ENCODE measurements at places on chromosomes 11 and 22.
A peak's percentile ranks its signal among the peaks of the same experiment; 100 is the strongest.

- no peak for DNase-seq
Measured at GRCh38 chr11:104529213-104529612, 365.3 kb upstream of the PDGFD start.

DNA sequence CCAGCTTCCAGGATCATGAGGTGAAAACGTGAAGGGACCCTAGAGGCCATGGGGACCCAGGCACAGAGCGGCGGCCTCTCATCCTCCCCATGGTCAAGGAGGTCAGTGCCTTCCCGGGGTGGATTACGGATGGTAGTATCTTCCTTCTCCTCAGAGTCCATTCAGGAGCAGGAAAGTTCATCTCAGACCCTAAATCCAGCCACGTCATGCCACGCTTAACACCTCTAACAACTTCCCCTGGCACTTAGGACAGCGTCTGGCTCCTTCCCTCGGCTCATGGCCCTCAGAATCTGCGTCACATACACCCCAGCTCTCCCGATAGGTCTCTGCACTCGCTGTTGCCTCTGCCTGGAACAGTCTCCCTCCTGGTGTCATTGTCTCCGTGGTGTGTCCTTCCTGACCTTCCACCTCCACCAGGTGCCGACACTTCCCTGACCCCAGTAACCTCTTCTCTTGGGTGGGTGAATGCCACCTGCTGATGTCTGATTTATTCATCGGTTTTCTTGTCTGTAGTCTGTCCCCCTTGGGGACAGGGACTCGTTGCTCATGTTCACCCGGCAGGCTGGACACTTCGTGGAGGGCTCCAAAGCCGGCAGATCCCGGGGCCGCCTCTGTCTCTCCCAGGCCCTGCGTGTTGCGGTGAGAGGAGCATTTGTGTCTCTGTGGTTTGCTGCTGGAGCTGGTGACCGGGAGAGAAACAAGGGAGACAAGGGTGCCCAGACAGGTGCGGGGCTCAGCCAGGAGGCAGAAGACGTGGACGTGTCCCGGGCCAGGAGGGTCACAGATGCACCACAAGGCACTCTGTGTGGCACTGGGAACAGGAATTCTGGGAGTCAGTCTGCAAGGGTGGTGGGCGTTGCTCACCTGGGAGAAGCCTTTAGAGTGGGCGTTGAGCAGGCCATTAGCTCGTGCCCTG lies 1.4 kb downstream of the MYEOV start:
- DNase-seq = no peak

- DNase-seq = no peak
Measured at GRCh38 chr22:38953577-38954413, 3.6 kb upstream of the APOBEC3A start.

GRCh38 chr11:128467610-128468041 lies 119.7 kb downstream of the ETS1 start:
- DNase-seq = peak; percentile 22

GRCh38 chr11:8099291-8099899 lies 18.4 kb downstream of the TUB start:
- peak; percentile 80 for DNase-seq

DNA sequence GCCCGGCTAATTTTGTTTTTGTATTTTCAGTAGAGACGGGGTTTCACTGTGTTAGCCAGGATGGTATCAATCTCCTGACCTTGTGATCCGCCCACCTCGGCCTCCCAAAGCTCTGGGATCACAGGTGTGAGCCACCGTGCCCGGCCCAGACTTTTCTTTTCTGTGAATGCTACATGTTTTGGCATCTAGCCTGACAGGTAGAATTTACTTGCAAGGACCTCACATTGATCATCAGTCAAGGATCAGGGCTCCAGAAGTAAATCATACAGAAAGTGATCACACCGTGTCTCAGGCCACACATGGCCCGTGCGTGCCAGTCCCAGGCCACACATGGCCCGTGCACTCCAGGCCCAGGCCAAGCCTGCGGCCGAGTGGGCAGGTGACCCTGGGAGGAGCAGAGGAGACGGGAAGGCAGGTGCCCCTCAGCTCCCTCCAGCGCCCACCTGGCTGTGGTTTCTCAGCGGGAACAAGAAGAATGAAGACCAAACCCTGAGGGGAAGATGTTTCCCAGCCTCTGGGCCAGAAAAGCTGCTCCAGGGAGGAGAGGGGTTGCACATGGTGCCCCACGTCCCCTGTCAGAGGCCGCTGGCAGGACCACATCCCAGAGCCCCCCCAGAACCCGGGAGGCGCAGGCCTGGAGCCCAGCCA lies 76.2 kb downstream of the BRD1 start:
- no peak for DNase-seq

All from DMS53 (cell line).